ENCODE measurements at places on chromosomes 7 and 10.

GRCh38 chr7:102323914-102324195 lies 32.4 kb downstream of the SPDYE6 start:
- no peak for DNase-seq

- DNase-seq, result no peak
Measured at GRCh38 chr7:36472141-36472729, 82.6 kb downstream of the ANLN start.

DNA sequence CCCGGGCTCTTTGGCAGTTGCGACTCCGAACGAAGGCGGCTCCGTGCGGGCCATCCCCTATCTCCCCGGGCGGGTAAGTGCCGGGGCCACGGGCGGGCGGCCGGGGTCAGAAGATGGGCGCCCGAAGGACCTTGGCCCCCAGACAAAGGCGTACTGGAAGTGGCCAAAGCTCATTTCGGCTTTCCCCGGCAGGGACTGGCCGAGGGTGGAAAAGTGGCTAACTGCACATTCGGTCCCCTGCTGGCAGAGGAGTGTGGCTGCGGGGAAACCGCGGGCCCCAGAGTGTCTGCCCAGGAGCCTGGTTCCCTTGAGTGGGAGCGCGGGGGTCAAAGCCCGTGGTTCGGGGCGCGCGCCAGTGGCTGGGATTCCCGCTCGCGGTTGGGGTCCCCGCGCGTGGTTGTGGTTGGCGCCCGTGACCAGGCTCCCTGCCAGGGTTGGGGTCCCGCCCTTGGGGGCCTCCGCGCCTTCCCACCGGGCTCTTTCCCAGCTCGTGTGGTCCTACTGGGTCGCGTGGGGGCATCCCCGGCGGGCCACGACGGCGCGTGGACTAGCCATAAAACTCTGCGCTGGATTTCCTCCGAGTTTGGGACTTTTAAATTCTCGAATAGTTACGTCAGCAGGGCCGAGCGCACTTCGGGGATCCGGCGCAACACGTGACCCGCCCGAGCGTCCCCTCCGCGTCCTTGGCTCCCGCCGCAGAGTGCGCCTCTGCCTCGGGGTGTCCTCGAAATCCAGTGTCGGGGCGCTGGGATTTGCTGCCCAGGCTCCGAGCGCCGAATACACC lies 124.4 kb downstream of the TACC2 start:
- DNase-seq, result no peak

GRCh38 chr10:12811826-12812225 lies 189.7 kb downstream of the CCDC3 start:
- DNase-seq, result no peak
